ENCODE measurements at places on chromosomes 5 and 9.
A peak's percentile ranks its signal among the peaks of the same experiment; 100 is the strongest.

- DNase-seq = peak; percentile 46
Observed at GRCh38 chr9:136784249-136784996, 6.7 kb upstream of the TMEM141 start.

GRCh38 chr5:180135128-180135955 is 63.8 kb upstream of the RNF130 start:
- peak; percentile 95 for DNase-seq

GRCh38 chr9:20286154-20286700 is 336.1 kb downstream of the MLLT3 start:
- DNase-seq = no peak

DNA sequence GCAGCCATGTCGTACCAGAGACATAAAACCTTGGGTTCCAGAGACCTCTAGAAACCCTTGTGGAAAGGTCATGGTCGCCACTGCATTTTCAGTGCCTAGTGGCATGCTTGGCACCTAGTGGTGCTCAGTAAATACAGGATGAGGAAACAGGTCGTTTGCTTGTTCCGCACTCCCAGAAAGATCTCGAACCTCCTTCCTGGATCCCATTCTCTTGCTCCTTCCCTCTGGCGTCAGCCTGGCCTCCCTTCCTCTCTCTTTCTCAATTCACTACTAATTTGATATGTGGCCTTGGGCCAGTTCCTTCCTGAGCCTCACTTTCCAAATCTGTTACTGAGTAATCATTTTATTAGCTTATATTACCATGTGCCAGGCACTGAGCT is 4.4 kb downstream of the NDST1 start:
- peak; percentile 12 for DNase-seq

GRCh38 chr5:86765778-86766502 is 148.2 kb downstream of the COX7C start:
- DNase-seq = no peak

GRCh38 chr9:121774715-121775613 is 123.5 kb downstream of the DAB2IP start:
- no peak for DNase-seq

Data from inflammatory macrophage treated with lipopolysaccharide for 4 hours (primary cell).